ENCODE measurements at places on chromosomes 5 and 9. TPM values are rescaled to one million over a fixed set of nuclear protein-coding genes. Genes with fewer than 3 reads are reported as not detected.

DNA sequence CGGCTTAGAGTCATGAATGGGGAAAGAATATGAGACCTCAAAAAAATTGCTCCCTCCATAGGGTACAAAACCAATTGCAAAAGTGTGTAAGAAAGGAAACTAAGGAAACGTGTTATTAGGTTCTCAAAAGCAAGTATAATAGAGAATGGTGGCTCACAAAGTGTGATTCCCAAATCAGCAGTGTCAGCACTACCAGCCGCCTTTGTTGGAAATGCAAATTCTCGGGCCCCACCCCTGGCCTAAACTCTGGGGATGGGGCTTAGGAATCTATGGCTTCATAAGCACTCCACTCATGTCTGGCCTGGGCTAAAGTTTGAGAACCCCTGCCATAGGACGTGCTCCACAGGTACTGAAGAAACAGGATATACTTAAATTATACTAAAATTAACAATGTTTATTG is 1.6 kb upstream of the CCDC69 start:
- no peak overlapping the region for H3K27ac ChIP-seq
- H3K36me3 ChIP-seq: no peaks in the 10 kb centered on the region
- DNase-seq: no peak
- peaks cover 21% of the 10 kb centered on the region for H3K27me3 ChIP-seq

The CNTLN gene
- total RNA-seq: 7.8 TPM

GRCh38 chr5:148465381-148466235 is 81.8 kb downstream of the FBXO38 start:
- no peak overlapping the region for H3K4me3 ChIP-seq
- DNase-seq: no peak
- no peak overlapping the region for H3K27ac ChIP-seq
- peaks cover 2% of the 10 kb centered on the region for H3K4me1 ChIP-seq

The EGFL7 gene
- 16.3 TPM for total RNA-seq

- H3K27me3 ChIP-seq: no peaks in the 10 kb centered on the region
- no peaks in the 10 kb centered on the region for H3K36me3 ChIP-seq
- H3K4me3 ChIP-seq: no peak overlapping the region
- H3K27ac ChIP-seq: no peak overlapping the region
- peaks cover 13% of the 10 kb centered on the region for H3K4me1 ChIP-seq
These were observed 487.1 kb upstream of the PIK3R1 start for GRCh38 chr5:67728326-67728890.

The NOTCH1 gene
- 130 TPM for total RNA-seq

All from progenitor cell of endocrine pancreas (in vitro differentiated cells).